Jurkat, Clone E6-1 (cell line): ENCODE measurements at places on chromosomes 2 and 18.

GRCh38 chr2:236763857-236764256 is 194.2 kb downstream of the ACKR3 start:
- no peak for DNase-seq

DNA sequence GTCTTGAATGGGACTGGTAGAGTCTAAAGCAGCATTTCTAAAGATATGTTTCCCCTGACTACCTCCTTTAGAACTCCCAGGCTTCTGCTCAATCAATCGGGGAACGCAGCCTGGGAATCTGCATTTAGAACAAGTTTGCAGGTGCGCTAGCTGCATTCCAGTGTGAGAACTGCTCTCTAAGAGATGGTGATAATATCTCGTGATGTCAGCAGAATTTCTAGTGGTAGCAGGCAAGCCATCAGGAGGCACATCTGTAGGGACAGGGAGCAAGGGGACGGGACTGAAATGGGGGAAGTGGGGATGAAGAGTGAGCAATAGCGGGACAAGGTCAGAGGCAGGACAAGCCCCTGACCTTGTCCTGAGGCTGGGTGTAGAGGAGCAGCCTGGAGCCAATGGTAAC is 120.3 kb upstream of the DNMT3A start:
- DNase-seq: no peak

DNA sequence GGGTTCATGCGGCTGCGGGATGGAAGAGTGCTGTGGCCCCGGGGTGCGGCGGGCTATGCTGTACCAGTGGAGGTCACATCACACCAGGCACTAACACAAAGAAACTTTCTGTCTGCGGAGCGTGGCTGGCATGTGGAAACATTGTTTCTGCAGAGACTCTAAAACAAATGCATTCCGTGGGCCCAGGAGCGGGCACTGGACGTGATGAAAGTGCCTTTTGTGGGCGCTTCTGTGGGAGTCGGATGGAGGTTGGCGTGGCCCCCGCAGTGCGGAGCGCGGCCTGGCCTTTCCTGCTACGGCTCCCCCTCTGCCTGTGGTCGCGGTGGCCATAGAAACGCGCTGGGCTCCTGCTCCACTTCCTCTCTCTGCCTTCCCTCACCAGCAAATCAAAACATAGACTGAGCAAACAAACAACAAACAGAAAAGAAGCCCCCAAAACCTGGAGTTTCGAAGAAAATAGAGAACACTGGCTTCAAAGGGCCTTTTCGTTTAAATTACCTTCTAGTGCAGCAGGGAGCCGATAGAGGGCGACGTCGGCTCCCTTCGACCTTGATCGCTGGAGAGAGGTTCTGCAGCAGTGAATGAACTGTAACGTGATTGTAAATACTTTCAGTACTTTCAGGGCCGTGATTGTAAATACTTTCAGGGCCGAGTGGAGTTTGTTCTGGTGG is 51.4 kb downstream of the KIF5C start:
- DNase-seq: peak; percentile 32

DNA sequence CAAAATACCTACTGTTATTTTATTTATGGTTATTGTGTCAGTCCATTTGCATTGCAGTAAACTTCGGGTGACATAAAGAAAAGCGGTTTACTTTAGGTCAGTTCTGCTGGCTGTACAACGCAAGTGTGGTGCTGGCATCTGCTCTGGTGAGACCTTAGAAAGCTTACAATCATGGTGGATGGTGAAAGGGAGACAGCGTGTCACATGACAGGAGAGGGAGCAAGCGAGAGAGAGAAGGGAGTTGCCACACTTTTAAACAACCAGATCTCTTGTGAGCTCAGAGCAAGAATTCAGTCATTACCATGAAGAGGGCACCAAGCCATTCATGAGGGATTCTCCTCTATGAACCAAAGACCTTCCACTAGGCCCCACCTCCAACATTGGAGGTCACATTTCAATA is 2.0 kb upstream of the FAM171B start:
- DNase-seq: no peak

- no peak for DNase-seq
Observed at GRCh38 chr2:151459358-151459757, 49.7 kb downstream of the RIF1 start.

- DNase-seq: no peak
Observed at GRCh38 chr2:152950126-152950525, 231.7 kb downstream of the ARL6IP6 start.

GRCh38 chr18:46622999-46623398 is 34.0 kb downstream of the LOXHD1 start:
- DNase-seq: peak; percentile 29

DNA sequence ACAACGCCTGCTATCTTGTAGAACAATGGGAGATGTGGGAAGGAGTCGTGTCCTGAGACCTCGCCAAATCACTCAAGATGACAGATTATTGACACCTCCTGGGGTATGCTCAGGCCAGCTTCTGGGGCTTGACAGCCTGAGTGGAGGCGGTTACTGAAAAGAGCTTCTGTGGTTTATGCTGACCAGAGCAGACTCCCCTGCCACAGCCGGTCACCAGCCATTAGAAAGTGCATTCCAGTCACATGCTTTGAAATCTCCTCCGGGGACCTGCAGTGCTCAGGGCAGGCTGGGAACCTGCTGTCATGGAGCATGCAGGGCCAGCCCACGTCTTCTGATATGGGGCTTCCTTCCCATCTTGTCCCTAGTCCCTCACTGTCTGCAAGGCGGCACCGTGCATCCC is 215.9 kb downstream of the SEPTIN10 start:
- DNase-seq: no peak
